ENCODE measurements at places on chromosomes 4 and X.

GRCh38 chr4:4524364-4524763, 17.5 kb downstream of the STX18 start:
- no peak for DNase-seq

DNA sequence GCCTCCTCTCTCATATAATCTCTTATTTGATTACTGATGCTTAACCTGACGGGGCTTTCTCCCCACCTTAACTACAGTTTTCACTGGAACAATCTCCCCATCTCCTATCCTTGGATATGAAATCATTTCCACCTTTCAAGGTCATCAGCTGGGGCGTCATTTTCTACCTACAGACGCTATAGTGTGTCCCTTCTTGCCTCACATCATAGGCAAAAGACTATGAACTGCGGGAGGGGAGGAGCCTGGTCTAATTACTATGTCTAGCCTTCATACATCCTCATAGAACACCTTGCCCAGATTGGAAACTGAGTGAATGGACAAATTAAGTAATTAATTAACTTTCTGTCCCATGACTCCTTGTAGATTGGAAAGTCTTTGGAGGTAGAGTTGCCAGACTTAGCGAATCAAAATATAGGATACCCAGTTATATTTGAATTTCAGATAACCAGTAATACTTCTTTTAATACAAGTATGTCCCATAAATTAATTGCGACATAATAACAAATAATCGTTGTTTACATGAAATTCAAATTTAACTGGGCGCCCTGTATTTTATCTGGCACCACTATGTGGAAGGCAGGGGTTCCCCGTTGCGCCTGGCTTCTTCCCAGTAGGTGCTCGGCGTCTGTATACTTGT, 752 bp upstream of the ATP6AP2 start:
- no peak for DNase-seq

DNA sequence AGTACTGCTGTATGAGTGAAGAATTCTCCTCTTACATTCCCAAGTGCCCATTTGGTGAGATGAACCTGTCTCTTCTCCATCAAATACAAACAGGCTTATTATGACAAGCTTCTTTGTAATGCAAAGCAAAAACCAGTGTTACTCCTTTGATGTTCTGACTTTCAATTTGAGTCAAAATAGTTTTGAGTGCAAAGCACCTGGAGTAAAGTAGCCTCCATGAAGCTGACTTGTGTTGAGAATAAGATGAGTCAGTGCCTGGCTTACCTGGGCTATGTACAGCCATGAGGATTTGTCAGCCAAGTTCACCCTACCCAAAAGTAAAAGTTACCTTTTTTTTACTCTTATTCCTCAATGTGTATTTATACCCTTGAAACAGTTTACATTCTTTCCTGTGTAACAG, 132.5 kb upstream of the FMR1 start:
- no peak for DNase-seq

- DNase-seq: no peak
Measured at GRCh38 chr4:15244354-15244753, 183.5 kb upstream of the C1QTNF7 start.

DNA sequence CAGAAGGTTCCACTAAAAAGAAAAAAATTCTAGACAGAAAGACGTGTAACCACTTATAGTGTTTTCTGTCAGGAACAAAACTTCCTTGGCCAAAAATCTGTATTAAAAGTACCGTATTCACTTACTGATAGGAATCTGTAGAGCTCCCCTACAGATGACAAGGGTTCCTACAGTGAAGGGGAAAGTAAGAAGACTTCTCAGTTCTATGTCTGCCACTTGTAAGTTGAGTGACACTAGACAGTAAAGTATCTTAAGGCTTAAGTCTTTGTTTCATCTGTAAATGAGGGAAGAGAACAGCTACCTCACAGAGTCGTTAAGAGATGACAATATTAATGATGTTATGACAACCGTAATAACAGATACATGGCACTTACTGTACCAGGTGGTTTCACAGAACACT, 3.3 kb downstream of the COQ2 start:
- no peak for DNase-seq

GRCh38 chrX:117973110-117973807, 143.4 kb downstream of the KLHL13 start:
- no peak for DNase-seq

All from NCI-H2081 treated with DMSO at 0.1 percent for 48 hours (cell line).